T-helper 1 cell treated with Interleukin-12 subunit alpha and Interleukin-12 subunit beta and Interleukin-4 antibody, amounts not matched to agents 30 ng/mL and 1 ng/mL, for 36 hours (primary cell): ENCODE measurements at places on chromosomes 4 and X. TPM values are rescaled to one million over a fixed set of nuclear protein-coding genes. Genes with fewer than 3 reads are reported as not detected.

THOC2 gene
- total RNA-seq: 78.8 and 79.3 TPM in 2 replicates

TNMD gene
- not detected in 2 replicates for total RNA-seq

GLOD5 gene
- not detected in 2 replicates for total RNA-seq

SUV39H1 gene
- 21.7 and 25.0 TPM in 2 replicates for total RNA-seq

AKAP4 gene
- not detected in 2 replicates for total RNA-seq

ITGB1BP2 gene
- total RNA-seq: 5.3 and 6.2 TPM in 2 replicates

EXOC1L gene
- total RNA-seq: not detected in 2 replicates

SOWAHD gene
- total RNA-seq: 1.9 and 2.2 TPM in 2 replicates

CXCL1 gene
- not detected in 2 replicates for total RNA-seq

ZNF827 gene
- total RNA-seq: 17.0 and 25.3 TPM in 2 replicates

MAGEE2 gene
- not detected in 2 replicates for total RNA-seq

MUC7 gene
- total RNA-seq: not detected in 2 replicates

USP51 gene
- total RNA-seq: 0.98 and 1.2 TPM in 2 replicates

MAGEA1 gene
- total RNA-seq: not detected in 2 replicates

NHS gene
- total RNA-seq: 5.4 and 5.6 TPM in 2 replicates

SLC25A53 gene
- total RNA-seq: 7.1 and 7.5 TPM in 2 replicates
